ENCODE measurements at places on chromosomes 16 and 17.
A peak's percentile ranks its signal among the peaks of the same experiment; 100 is the strongest.

- peak; percentile 21 for DNase-seq
These were observed 109.8 kb downstream of the GOSR1 start for GRCh38 chr17:30586818-30587595.

GRCh38 chr16:50296807-50297206 is 30.5 kb downstream of the ADCY7 start:
- no peak for DNase-seq

GRCh38 chr16:22264786-22265185 is 32.4 kb upstream of the POLR3E start:
- no peak for DNase-seq

DNA sequence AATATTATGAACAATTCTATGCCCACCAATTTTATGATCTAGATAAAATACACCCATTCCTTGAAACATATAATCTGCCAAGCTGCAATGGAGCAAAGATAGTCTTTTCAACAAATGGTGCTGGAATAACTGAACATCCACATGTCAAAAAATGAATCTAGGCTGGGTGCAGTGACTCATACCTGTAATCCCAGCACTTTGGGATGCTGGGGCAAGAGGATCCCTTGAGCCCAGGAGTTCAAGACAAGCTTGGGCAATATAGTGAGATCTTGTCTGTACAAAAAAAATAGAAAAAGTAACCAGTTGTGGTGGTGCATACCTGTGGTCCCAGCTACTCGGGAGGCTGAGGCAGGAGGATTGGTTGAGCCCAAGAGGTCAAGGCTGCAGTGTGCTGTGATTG is 92.5 kb downstream of the N4BP1 start:
- no peak for DNase-seq

GRCh38 chr17:20280851-20281250 is 186.5 kb downstream of the LGALS9B start:
- DNase-seq, result no peak

DNA sequence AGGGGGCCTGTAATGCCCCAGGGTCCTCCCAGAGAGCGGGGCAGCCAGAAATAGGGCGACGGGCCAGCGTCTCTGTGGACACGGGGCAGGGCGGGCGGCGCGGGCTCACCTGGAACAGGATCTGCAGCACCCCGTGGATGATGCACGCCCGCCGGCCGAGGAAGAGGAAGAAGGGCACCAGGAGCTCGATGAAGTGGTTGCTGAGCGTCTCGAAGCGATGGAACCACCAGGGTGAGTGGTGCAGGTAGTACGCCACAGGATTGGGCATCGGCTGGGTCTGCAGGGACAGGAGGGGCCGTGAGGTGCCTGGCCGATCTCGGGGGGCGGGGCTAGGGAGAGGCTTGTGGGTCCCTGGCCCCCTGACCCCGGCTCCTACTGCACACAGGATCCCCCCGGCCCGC is 78.9 kb upstream of the GNG13 start:
- no peak for DNase-seq

DNA sequence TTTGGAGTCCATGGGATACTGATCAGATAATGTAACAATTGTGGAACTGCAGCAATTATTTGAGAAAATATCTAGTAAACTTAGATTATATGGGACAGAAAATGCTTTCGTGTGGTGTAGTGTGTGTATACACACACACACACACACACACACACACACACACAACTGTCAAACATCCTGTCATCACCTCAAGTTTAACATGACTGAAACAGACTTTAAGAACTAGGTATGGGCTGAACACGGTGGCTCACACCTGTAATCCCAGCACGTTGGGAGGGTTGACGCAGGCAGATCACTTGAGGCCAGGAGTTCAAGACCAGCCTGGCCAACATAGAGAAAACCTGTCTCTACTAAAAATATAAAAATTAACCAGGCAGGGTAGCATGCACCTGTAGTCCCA is 544 bp upstream of the EVI2A start:
- no peak for DNase-seq

GRCh38 chr17:42681976-42682721 is at the start of gene CNTNAP1:
Gene CNTNAP1, plus strand, starts transcription at chr17:42682531. Its CDS starts 299 bp downstream, at chr17:42682830.
- DNase-seq, result peak; percentile 82

DNA sequence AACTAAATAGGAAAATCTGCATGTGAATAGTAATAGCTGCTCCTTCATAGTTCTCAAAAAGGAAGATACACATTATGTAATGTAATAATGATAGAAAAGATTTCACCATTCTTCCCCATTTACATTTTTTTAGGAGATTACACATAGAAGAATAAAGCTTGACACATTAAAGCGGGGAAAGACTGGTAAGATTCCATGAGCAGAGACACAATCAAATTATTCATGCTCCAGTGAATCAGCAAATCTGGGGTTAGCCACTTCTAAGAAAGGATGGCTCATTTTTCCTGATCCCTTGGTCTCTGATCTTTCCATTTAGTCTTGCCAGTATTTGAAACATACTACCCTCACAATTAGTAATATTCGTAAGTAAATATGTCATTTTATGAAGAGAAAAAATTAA is 81.9 kb downstream of the CA4 start:
- peak; percentile 42 for DNase-seq

- no peak for DNase-seq
These were observed 6.4 kb downstream of the CACNG5 start for GRCh38 chr17:66841328-66841727.

GRCh38 chr17:75996665-75997590 is 3.7 kb upstream of the CDK3 start:
- DNase-seq, result peak; percentile 55

- no peak for DNase-seq
These were observed 13.5 kb upstream of the ERCC4 start for GRCh38 chr16:13906168-13907089.

DNA sequence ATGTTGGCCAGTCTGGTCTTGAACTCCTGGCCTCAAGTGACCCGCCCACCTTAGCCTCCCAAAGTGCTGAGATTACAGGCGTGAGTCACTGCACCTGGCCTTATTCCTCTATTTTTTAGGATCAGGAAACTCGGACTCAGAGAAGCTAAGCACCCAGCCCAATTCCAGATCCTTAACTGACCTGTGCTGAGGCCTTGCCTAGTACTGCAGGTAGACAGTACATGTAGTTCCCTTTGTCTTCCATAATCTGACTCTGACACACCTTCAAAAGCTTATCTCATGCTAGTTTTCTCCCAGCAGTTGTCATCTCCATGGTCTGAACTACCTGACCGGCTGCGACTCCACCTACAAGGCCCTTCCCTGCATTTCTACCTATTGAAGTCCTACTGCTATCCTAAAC is 65.7 kb upstream of the AXIN2 start:
- no peak for DNase-seq

DNA sequence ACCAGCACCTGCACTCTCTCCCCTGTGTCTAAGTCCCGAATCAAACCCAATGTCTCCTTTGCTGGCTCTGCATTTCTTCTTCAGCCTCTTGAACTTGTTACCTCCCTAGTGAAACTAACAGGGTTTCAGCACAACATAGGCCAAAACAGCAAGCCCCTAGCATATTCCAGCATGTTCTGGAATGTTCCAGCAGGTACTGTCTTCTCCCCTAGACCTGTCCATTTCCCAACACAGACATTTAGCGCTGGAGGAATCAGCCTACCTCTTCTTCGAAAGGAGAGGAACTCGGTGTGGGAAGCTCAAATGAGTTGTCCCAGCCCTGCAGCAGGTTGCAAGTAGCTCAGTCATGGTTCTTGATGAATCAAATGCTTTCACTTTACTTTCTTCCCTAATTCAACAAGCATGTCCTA is 47.1 kb downstream of the LITAF start:
- DNase-seq, result no peak

DNA sequence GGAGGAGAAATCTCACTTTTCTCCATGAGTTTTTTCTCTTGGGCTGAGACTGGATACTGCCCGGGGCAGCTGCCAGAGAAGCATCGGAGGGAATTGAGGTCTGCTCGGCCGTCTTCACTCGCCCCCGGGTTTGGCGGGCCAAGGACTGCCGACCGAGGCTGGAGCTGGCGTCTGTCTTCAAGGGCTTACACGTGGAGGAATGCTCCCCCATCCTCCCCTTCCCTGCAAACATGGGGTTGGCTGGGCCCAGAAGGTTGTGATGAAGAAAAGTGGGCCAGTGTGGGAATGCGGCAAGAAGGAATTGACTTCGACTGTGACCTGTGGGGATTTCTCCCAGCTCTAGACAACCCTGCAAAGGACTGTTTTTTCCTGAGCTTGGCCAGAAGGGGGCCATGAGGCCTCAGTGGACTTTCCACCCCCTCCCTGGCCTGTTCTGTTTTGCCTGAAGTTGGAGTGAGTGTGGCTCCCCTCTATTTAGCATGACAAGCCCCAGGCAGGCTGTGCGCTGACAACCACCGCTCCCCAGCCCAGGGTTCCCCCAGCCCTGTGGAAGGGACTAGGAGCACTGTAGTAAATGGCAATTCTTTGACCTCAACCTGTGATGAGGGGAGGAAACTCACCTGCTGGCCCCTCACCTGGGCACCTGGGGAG is 19.1 kb downstream of the NGFR start:
- DNase-seq, result peak; percentile 45

GRCh38 chr17:31663576-31663975 is 195.5 kb downstream of the COPRS start:
- DNase-seq, result peak; percentile 47

DNA sequence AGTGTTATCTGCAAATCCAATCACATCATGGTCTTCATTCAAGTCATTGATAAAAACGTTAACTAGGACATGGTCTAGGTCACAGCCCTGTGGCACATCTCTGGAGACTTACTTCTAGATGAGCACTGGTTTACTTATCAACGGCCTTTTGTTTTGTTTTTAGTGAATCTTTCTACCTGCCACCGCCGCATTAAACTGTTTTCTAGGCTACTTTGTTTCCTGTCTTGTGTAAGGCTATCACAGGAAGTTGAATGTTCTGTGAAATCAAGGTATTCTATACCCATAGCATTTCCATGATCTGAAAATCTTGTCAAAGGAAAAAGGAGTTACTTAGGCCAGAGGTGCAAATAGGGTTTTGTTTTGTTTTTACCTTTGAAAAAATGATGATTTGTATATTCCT is 26.9 kb downstream of the SOCS3 start:
- no peak for DNase-seq

Data from fibroblast of the aortic adventitia (primary cell).